Mucosa of gallbladder (tissue), 1 donor: ENCODE measurements at places on chromosomes 4 and X. TPM values are rescaled to one million over a fixed set of nuclear protein-coding genes. Genes with fewer than 3 reads are reported as not detected.

DNA sequence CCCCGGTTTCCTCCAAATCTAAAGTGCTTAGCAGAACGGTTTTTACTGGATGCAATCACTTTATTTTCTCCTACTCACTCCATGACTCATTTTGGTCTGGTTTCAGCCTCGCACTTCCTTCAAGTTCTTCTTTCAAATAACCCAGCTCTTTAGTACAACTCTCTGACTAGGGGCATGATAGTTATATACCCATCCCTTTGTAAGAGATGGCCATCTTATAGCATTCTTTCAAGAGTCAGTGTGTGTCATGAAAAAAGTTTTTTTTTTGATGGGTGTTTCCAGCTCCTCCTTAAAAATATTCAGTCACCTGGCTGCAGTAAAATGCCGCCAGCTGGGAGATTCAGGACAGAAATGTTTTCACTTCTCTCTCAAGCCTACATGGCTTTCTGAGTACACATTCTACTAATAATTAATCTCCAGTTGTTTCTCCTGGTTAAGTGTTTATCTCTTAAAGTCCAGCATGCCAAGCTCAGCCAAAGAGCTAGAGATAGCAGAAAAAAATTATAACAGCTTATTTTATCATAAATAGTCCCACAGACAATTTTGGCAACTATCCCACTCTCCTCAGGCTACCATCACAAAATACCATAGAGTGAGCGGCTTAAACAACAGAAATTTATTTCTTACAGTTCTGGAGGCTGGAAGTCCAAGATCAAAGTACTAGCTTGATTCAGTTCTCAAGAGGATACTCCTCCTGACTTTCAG, 139.3 kb downstream of the GASK1B start:
- DNase-seq = no peak

- no peak for DNase-seq
Observed at GRCh38 chrX:118968031-118968430, 6.4 kb upstream of the LONRF3 start.

GRCh38 chr4:12239897-12240636, 811.4 kb upstream of the HS3ST1 start:
- DNase-seq = no peak

GRCh38 chr4:156521631-156522030, 450.0 kb downstream of the PDGFC start:
- DNase-seq = no peak

DNA sequence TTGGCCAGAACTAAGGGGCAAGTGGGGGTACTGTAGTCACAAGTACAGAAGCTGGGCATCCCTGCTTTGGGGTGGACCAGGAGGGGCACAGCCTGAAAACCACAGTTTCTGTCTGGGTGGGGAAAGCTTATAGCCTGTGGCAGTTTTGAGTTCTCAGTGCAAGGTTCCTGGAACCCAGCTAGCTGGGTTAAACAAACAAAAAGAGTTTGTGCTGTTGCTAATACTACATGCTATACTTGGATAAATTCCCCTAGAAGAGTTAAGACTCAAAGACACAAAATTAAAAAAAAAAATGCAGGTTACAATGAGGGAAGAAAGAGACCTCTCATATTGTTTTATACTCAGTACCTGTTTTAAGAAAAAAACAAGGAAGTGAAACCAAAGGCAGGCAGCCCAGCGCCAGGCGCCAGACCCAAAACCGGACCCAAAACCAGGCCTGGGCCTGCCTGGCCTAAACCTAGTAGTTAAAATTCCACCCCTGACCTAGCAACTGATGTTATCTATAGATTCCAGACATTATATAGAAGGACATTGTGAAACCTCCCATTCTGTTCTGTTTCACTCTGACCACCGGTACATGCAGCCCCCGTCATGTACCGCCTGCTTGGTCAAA, 50.8 kb downstream of the SLC2A9 start:
- DNase-seq = no peak

LRP2BP gene
- total RNA-seq = 0.95 TPM
